ENCODE measurements at places on chromosomes 12 and 14.

GRCh38 chr12:5294274-5295070 is 137.4 kb upstream of the NTF3 start:
- DNase-seq: no peak

DNA sequence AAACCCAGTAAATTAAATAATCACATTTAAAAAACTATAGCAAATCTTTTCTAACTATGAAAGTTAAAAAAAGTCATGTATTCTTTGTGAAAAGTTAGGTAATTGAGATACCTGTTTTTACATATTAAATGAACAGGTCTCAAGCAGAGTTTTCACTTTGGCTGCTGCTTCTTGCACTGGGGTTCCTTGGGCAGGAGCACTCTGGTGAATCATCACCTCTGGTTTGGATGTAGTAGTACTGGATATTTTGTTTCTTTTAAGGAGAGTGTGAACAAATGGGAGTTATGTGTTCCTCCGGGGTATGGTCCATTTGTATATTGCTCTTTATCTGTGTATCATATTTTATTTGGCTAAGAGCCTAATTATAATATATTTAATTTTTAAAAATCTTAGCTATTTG is 82.7 kb downstream of the FUT8 start:
- DNase-seq: no peak

DNA sequence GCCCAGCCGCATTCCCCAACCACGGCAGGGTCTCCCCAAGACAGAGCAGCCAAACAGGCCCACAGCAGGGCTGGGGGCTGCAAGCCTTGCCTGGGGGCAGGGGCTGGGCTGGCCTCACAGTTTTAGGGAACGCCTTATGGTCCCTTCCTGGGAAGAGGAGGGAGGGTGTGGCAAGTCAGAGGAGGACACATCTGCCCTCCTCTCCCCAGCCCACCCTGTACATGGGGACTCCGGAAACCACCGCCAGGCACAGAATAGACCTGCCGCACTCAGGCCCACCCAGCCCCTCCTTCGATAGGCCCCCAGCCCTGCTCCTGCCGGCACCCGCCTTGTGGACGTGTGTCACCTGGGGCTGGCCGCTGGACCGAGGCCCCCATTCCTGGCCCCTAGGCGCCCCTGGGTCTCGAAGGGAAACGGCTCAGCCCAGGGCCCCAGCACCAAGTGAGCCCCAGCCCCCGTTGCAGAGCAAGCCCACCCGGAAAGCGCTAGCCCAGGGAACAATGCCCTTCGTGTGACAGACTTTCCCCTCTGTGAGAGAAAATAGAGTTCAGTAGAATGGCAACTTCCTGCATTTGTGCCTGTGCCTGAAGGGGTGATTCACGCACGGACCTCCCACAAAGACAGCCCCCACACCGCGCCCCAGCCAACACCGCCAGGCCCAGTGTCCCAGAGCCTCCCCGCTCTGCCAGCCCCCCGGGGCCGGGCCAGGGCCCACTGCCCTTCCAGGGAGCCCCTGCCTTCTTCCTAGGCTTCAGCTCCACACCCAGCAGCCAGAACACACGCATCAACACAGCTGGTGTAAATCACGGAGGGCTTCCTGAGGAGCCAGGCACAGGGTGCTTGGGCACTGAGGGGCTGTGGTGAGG is 12.0 kb upstream of the NUDT14 start:
- DNase-seq: no peak

DNA sequence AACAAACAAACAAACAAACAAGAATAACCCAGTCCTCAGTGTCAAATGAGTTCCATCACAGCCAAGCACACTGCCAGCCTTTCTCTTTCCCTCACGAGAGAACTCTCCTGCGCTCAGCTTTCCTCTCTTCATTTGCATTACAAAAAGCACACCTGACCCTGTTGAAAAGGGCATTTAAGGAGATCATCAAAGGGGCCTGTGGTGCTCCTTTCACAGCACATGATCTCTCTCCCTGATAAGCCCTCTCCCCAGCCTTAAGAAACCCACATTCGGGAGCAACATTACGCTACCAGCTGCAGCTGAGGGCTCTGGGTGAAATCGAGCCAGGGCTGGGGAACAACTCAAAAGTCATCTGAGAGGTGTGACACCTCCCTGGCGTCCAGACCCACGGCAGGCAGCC is 165.6 kb upstream of the TMCC3 start:
- DNase-seq: no peak

- no peak for DNase-seq
These were observed 439.5 kb downstream of the CCER1 start for GRCh38 chr12:90515199-90516175.
